ENCODE measurements at places on chromosomes 11 and 22.

GRCh38 chr11:18063862-18064434 is 17.9 kb upstream of the TPH1 start:
- no peak for DNase-seq

- DNase-seq, result peak; percentile 85
Measured at GRCh38 chr11:70381872-70382861, 16.2 kb upstream of the CTTN start.

GRCh38 chr22:17781319-17782031 is 7.2 kb upstream of the BID start:
- peak; percentile 93 for DNase-seq

GRCh38 chr11:109490953-109491635 is 69.1 kb downstream of the C11orf87 start:
- peak; percentile 10 for DNase-seq

DNA sequence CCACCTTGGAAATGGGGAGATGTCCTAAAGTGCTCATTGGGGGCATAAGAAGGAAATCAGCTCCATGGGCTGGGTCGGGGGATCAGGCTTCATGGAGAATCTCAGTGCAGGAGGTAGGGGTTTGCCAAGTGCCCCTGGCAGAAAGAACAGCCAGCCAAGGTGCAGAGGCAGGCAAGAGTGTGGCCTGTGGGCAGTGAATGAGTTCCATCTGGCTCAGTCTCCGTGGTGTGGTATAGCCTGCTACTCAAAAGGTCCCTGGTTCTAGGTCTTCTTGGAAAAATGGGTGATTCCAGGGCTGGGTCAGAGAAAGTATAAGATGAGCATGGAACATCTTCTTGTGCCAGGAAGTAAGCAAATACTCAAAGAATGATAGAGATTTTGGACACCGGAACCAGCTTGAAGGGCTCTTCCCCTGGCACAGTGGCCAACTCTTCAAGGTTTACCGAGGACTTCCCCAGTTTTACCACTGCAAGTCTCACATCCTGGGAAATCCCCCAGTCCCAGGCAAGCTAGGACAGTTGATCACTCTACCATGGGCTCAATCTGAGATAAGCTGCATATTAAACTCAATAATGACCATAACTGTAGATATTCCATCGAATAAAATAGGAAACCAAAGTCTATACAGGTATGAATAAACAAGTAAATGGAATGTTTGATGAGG is 10.6 kb upstream of the ARAP1 start:
- DNase-seq, result no peak

- DNase-seq, result no peak
Measured at GRCh38 chr11:1156506-1157340, 1.0 kb upstream of the MUC5AC start.

- peak; percentile 2 for DNase-seq
Measured at GRCh38 chr11:119875841-119876600, 147.0 kb upstream of the NECTIN1 start.

Measured in fibroblast of the aortic adventitia (primary cell).